Aortic smooth muscle cell (primary cell): ENCODE measurements at places on chromosomes 1 and 21. TPM values are rescaled to one million over a fixed set of nuclear protein-coding genes. Genes with fewer than 3 reads are reported as not detected.

Gene CDA
- total RNA-seq, result 0.12 TPM in 1 of 2 replicates, not detected in the other

Gene KIAA1614
- total RNA-seq, result 6.9 and 7.6 TPM in 2 replicates

Gene LAX1
- total RNA-seq, result under 0.01 TPM in 1 of 2 replicates, not detected in the other

Gene MASP2
- under 0.01 and 0.06 TPM in 2 replicates for total RNA-seq

Gene IL19
- total RNA-seq, result not detected in 2 replicates
